ENCODE measurements at places on chromosomes 12 and 14.

- no peak for DNase-seq
Measured at GRCh38 chr14:84988357-84988756, 541.6 kb upstream of the FLRT2 start.

- DNase-seq = no peak
Measured at GRCh38 chr14:79044894-79045624, 874.9 kb downstream of the NRXN3 start.

GRCh38 chr12:81079280-81080076 is 1.6 kb downstream of the ACSS3 start:
- no peak for DNase-seq

DNA sequence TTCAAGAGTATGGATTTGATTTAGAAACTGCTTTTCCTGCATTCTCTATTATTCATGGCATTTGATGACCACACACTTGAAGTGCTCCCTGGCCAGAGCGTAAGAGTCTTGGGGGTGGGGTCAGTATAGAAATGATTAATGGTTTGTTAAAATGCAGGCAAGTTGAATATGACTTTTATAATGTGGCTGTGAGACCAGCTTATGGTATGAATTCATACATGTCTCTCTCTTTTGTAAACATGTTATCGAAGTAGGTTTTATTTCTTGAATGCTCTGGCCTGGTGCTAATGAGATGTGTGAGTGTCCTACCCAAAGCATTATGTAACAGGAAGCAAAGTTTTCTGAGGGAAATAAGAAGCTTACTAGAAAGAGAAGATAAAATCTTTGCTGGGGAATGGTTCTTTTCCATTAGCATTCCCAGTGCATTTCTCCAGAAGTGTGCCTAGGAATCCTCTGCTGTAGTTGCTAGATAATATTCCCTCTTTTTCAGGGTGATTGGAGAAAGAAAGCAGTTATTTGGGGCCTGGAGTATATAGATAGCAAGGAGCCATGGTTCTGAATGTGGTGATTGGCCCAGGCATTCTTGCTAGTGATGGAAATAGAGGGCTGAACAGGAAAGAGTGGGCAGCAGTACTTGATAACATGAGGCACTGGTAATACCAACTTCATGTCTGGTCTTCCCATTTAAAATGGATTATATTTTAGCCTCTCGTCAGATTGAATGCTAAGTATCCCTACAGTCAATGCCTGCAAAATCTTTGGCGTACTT is 289.7 kb downstream of the RAD51B start:
- no peak for DNase-seq

DNA sequence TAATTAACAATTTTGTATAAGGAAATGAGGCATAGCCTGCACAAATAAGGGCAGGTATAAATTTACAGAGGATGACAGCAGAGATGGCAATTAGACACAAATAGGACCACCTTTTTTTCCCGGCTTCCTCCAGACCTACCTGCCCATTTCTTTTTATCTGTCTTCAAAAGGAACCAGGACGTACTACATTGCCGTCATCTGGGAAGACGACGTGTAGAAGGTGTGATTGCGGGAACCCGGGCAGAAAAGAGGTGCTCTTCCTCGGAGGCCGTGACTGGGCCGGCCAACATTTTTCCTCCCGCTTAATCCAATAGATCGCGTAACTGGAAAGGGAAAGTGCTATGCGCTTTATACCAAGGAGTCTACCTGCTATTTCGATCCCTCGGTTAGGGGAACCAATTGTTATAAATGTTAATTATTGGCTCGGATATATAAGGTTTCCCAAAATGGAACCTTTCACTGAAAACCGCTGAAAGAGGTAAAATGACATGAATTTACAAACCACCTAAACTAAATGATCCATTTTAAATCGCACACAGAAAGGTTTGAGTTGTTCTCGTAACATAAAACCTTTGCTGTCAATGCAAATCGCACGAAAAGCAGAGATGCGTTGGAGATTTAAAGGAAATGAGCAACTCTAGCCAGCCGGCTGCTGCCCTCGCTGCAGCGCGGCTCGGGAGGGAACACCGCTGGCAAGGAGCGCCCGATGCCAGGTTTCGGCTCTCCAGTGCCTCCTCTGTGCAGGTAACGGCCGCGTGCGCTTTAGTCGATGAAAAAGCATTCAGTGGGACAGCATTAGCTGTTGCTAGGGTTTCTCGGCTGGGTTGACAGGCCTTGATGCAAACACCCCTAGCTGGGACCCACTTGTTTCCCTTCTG is 2.8 kb upstream of the SIX1 start:
- no peak for DNase-seq

DNA sequence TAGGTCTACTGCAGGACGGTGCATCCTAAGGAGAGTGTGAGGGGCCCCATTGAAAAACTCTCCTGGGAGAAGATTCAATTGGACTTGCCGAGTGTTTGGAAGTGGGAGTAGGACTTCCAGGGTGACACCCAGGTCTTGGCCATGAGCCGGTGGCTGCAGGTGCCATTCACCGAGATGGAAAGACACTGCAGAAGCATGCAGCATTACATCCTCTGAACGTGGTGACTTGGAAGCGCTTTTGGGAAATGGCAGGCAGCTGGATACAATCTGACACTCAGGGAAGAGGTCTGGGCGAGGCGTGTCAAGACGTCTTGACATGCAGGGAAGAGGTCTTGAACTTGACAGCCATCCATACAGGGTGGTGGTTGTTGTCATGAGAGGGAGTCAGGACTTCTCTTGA is 126.9 kb downstream of the PAPOLA start:
- no peak for DNase-seq

- DNase-seq = no peak
Measured at GRCh38 chr12:115443351-115443938, 759.5 kb upstream of the TBX3 start.

DNA sequence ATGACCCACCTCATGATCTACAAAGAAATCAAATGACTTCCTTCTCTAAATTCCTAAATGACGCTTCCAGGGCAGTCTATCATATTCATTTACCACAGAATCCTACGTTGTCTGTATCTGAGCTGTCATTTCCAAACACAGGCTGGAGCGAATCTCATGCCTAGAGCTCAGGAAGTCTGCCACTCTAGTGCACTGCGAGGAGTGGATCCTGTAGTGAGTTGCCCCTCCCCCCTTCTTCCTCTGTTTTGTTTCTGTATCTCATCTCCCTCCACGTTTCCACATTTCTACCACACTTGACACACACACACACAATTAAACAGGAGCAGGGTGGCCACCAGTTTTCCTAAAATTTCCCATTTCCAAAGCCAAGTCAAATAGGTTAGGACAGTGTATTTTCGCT is 415.4 kb upstream of the PRICKLE1 start:
- DNase-seq = no peak

GRCh38 chr12:128840862-128841468 is 12.3 kb upstream of the GLT1D1 start:
- no peak for DNase-seq

GRCh38 chr12:125434936-125435443 is 369.8 kb downstream of the AACS start:
- DNase-seq = no peak

DNA sequence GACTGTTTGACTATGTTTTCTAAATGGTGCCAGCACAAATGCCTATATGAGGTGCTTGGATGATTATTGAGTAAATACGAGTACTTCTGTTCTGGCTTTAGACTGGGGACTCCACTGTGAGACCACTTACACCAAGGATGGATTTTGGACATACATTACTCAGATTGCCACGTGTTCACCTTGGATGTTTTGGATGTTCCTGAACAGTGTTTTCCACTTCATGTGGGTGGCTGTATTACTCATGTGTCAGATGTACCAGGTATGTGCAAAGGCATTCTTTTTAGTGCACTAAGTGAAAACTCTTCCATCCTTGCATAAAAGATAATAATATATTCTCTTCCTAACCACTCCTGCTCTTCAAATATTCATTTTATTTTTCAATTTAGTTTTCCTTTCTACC is 30.7 kb downstream of the CSRP2 start:
- no peak for DNase-seq

Measured in stimulated activated CD8-positive, alpha-beta memory T cell treated with anti-CD3 and anti-CD28 coated beads, Interleukin-2, amount 100 ng/mL, for 1 hour (primary cell).